ENCODE measurements at places on chromosomes 7 and 10.

DNA sequence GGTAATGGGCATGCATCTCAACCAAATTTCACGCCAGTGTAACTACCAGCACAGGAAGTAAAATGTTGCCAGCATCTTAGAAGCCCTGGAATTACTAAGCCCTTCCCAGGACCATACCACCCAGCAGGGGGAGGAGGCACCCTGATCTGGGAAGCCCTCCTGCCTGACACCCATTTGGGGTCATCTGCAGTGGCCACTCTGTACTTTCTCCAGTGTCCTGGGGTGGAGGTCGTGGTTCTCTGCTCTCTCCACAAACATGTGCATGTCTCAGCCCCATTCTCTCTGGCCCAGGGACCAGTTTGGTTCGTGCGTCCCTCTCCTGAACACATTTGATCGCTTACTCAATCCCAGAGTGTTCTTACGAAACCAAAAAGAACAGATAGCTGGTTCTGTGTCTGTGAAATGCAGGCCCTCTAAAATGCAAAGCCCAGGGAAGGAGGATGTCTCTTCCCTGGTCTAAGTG is 9.4 kb upstream of the LRRC27 start:
- DNase-seq, result no peak

DNA sequence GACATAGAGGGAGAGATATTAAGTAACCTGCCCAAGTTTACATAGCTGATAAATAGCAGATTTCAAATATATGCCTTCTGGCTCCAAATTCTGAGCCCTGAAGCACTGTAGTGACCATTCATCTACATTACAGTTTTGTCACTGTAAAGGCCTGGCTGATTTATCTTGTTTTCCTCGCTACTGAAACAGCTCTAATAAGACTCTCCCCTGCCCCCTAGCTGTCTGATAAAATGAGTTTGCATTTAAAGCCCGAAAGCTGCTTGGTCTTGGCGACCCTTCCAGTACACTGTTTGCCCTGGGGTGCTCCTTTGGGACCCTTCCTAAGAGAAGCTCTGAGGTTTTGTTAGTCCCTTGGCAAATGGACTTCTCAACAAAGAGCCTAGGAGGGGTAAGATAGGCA is 59.7 kb upstream of the RAB11FIP2 start:
- DNase-seq, result no peak

DNA sequence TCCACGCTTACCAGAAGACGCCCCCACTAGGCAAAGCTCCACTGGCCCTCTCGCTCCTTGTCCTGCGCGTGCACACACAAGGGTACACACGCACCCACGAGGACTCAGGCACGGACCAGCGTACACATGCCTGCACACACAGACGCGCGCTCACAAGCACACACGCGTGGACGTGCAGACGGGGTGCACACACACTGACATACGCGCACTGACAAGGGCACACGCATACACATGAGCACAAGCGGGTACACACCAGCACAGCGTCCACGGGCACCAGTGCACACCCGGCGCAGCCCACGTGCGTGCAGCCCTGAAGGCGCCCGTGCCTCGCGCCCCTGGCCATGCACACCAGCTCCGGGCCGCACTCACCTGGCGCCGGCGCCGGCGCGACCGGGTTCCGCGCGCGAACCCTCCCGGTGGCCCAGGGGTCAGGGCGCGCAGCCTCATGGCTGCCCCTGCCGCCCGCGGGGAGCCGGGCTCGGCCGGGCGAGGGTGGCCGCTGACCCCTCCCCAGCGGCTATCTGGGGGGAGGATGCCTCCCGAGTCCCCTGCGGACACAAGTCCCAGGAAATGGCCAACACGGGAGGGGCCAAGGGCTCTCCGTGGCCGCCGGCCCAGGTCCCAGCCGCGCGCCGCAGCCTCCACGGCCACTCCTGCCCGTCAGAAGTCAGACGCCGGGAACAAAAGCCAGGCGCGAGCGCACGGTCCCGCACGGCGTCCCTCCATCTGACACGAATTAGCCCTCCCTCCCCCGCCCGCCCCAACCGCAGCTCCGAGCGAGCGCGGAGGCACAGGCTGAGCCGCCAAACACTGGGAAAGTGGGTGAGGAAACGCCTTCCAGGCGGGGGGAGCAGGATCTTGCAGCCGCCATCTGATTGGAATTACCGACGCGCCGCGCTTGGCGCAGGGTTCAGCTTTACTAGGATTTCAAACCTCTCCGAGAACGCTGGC is 45.0 kb downstream of the TNS3 start:
- DNase-seq, result no peak

GRCh38 chr10:130814610-130815009 is 496.9 kb downstream of the TCERG1L start:
- no peak for DNase-seq

GRCh38 chr7:17699696-17700095 is 240.6 kb downstream of the SNX13 start:
- DNase-seq, result no peak

DNA sequence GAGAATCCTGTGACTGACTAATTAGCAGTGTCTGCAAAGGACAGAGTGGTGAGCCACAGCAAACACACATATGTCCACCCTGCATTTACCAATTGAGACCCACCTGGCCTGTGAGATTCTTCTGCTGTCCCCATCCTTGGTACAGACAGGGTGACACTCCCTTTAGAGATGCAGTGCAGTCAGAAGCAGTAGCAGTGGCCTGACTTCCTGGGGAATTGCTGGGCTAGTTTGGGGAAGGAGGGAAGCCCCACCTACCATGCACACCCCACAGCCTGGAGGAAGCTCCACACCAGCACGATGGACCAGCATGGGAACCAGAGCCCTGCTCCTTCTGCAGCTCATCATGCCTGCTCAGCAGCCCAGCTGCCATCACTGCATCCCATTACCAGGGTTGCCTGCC is 924.9 kb upstream of the ZNF722 start:
- no peak for DNase-seq

DNA sequence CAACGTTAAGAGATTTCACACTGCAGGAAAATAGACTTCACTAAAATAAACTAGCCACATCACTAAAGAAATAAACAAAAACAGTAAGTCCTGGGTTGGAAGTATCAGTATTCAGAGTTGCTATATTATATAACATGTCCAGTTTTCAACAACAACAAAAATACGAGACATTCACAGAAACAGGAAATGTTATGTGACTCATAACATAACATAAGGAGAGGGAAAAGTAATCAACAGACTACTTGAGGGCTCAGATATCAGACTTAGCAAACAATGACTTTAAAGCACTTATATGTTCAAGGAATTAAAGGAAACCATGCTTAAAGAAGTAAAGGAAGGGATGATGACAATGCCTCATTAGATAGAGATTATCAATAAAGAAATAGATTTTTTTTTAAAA is 73.5 kb upstream of the MKLN1 start:
- DNase-seq, result no peak
